ENCODE measurements at places on chromosomes 16 and 17.

DNA sequence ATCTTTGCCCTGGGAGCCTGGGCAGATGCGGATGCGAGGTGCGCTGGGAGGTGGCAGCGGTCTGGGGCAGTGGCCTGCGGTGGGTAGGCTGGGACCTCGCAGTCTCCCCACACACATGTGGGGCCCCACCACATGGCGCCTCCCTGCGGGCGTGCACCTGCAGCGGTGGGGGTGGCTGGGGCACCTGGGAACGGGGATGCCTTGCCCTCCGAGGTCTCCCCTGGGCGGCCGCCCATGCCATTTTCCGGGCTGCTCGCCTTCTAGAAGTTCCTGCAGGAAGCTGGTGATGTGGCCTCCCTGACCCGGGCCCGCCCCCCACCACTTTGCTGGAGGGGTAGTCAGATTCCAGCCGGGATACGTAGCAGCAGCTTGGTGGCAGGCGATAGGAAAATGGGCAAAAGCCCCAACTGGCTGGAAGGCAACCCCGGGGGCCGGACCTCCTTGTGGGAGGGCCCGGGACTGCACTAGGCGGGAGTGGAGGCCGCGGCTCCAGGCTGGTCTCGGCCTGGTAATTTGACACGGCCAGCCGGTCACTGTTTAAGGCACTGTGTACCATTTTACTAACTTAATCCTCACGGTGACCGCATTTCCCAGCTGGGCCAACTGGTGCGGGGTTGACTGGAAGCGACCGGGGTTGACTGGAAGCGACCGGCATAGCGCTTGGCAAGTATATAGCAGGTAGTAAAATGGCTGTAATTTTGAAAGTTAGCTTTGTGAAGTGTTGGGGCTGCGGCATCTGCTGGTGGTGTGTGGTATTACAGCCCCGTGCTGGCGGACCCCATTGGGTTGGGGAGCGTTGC, 38.5 kb downstream of the IGF2BP1 start:
- DNase-seq, result peak; percentile 68

DNA sequence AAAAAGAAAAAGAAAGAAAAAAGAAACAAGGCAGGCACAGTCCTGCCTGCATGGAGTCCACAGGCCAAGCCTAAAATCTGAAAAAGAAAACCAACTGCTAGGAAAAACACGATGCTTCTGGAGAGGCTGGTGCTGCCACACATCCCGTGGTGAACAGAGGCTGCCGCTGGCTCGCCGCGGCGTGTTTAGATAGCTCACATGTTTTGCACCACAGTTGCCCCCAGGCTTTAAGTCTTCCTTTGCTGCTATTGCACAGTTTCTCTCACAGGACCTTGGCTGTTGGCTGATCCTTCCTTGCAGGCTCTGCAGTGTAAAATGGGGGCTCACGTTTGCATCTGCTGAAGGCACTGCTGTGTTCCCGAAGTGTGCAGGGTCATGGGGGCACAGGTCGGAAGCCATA, 8.6 kb downstream of the SLC6A4 start:
- no peak for DNase-seq

- DNase-seq, result no peak
Observed at GRCh38 chr17:48629411-48629759, 3.2 kb upstream of the HOXB9 start.

DNA sequence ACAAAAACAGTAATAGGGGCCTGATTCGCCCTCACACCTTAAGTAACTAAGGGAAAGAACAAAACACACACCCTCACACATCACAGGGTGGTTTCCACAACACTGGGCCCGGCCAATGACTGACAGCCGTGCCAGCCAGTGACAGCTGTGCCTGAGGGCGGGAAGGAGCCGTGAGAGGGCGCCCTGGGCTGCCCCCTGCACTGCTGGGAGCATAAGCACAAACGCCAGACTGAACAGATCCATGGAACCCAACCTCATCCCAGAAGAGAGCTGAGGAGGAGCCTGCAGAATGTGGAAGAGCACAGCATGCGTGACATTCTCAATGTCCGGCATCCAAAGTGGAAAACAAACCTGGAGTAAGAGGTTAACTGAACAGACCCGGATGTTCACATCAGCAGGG, 16.0 kb downstream of the CSNK1D start:
- no peak for DNase-seq

GRCh38 chr16:67399749-67400704, 6.7 kb upstream of the TPPP3 start:
- DNase-seq, result peak; percentile 82

- peak; percentile 29 for DNase-seq
Observed at GRCh38 chr17:81735264-81736102, 23.4 kb downstream of the SLC25A10 start.

DNA sequence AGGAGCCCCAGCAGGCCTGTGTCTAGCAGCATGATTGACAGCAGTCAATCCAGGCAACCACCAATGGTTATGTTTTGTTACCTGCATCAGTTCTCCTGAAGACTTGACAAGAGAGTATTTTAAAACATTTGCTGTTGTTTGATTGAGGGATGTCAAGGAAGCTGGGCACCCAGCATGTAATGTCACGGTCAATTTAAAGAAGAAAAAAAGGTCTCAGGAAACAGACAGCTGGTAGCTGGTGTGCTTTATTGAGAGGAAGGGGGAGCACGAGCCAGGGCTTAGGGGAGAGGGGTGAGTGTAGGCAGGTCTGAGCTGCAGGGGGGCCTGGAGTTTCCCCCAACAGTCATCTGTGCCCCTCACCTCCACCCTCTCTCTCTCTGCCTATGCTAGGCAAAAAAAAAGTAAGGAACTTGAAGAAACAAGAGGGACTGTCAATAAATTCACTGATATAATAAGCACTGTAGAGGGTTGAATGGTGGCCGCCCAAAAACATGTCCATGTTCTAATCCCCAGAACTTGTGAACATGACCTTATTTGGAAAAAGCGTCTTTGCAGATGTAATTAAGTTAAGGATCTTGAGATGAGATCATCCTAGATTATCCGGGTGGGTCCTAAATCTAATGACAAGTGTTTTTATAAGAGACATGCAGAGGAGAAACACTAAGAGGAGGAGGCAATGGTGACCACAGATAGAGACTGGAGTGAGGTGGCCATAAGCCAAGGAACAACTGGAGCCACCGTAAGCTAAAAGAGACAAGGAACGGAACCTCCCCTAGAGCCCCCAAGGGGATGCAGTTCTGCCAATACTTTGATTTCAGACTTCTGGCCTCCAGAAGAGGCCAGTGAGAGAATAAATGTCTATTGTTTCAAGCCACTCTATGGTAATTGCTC, 14.5 kb downstream of the TSPOAP1 start:
- no peak for DNase-seq

GRCh38 chr17:45123930-45124796, 8.2 kb downstream of the PLCD3 start:
- no peak for DNase-seq

DNA sequence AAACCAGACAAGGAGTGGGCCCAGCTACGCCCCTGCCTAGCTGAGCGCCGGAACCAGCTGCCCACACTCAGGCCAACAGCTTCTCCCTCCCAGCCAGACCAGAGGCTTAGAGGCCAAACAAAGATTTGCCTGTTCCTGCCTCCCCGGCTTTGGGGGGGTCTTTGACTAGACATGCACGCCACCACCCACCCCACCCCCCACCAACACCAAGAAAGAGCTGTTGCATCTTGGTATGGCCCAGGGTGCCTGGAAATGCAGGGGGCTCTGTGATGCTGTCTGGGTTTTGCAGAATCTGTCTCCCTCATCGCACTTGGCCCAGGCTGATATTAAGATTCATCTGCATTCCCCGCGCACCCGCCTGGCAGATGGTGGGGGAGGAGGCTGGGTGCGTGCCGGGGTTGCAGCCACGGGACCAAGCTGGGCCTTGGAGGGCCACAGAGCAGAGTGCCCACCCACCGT, 1.3 kb upstream of the NXPH3 start:
- DNase-seq, result no peak

Measured in NCI-H2081 (cell line).